ENCODE measurements at places on chromosomes 5 and 9. TPM values are rescaled to one million over a fixed set of nuclear protein-coding genes. Genes with fewer than 3 reads are reported as not detected.

DNA sequence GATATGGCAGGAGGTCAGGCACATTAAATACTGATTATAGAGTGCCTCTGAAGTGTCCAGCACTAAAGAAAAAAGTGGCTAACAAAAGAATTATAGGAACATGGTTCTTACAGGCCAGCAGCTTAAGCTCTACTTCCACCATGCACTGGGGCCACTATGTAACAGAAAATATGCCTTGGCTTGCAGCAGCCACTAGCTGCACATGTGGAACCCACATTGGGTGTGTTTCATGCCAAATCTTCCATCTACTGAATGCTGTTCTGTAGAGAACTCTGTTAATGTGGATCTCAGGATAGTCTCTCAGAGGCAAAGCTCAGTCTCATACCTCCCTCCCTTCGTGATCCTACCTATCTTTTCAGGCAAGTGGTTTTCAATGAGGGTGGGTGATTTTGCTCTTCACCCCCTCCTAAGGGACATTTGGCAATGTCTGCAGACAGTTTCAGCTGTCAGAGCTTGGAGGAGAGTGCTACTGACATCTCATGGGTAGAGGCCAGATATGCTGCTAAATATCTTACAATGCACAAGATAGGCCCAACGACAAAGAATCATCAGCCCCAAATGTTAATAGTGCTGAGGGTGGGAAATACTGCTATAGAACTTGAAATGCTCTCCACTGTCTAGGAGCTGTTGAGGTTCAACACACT is 218.9 kb downstream of the TARS1 start:
- no peak for DNase-seq

GRCh38 chr5:33565324-33565723 is 124.6 kb downstream of the TARS1 start:
- peak; percentile 86 for DNase-seq

DNA sequence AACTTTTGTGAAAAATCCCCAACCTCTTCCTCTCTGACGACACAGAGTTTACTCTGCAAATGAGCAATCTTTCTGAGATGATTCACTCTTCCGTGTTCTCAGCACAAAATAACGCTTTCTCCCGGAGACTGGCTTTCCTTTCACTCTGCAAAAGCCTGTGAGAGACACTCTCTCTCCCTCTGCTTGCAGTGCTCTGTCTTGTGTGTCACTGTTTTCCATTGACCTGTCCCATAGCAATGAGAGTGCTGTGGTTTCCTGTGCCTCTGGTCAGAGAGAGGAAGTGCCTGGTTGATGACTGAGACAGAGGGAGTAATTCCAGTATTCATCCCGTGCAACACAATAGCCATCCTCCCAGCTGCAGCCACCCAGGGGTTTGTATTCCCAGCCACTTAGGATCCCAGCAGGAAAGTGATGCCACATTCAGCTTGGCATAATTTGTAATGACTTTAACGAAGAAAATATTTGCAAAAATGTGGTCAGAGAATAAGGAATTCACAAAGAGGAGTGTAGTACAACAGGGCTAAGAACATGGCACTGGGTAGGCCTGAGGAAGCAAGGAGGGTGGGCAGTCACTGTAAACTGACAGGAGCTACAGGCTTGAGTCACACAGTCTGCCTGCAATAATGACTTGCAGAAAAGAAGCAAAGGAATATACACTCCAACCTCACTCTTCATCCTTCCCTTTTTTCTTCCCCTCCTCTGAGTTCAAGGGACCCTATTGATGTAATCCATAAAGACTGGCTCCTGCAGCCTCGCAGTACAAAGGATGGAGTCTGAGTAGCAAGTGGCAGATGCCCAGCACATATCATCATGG is 463.5 kb upstream of the RGMB start:
- no peak for DNase-seq

GRCh38 chr9:137266585-137267453 is 10.7 kb upstream of the TOR4A start:
- DNase-seq = peak; percentile 12

GRCh38 chr5:40914835-40915234 is 5.5 kb downstream of the C7 start:
- DNase-seq = no peak

GRCh38 chr9:78097541-78097940 is 65.9 kb upstream of the GNAQ start:
- no peak for DNase-seq

DNA sequence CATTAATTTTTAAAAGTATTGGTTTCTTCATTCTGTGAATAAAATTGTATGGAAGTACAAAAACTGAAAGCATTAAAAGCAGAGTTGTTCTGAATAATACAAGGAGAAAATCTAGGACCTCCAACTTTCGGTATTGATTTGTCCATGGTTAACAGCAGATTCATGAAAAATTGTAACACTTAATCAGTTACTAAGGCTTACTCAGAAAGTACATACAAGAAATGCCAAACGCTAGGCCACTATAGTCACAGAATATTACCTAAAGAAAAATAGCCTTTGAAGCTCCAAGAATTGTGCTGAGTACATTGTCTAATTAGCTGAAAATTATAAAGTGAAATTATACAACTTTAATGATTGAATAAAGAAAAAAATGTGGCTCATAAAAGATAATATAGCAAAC is 271.7 kb downstream of the PTPRD start:
- no peak for DNase-seq

GRCh38 chr9:35042891-35043545 is 29.4 kb downstream of the VCP start:
- no peak for DNase-seq

DNA sequence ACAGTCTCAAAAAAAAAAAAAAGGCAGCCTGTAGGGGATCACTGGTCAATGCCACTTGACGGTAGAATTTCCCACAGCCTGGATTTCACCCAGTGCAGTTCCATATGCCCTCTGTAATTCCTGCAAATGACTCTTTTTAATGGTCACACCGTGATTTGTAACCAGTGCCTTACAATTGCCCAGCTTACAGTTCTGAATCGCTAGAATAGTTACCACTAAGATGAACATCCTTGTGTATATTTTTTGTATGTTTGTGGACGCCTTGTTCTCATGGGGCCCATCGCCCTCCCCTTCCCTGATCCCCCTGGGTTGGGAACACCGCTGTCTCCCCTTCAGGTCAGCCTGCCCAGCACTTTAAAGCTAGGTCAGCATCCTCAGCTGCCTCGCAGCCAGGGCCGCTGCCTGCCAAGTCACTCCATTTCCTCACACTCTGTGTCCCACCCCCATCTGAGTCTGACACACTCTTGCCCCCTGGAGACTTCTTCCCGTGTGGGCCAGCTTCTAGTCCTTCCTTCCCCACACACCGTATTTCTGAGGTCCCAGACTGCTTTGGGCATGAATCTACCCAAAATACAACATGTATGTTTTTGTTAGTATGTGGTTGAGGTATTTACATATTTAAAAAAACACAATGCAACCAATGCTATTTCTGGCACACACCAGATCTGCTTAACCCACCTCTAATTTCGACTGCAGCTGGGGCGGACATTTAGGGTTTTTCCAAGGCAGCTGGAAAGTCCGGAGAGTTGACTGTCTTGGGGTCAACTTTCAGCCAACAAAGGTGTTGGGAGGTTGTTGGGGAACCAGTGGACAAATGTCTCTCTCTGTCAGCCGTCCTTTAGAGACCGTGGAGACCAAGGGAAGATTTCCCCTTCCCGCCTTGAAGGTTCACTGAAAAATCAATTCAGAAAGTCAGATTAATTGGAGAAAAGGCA is 120.5 kb upstream of the NEK6 start:
- DNase-seq = no peak

- no peak for DNase-seq
These were observed 35.5 kb downstream of the BICD2 start for GRCh38 chr9:92728831-92729734.

DNA sequence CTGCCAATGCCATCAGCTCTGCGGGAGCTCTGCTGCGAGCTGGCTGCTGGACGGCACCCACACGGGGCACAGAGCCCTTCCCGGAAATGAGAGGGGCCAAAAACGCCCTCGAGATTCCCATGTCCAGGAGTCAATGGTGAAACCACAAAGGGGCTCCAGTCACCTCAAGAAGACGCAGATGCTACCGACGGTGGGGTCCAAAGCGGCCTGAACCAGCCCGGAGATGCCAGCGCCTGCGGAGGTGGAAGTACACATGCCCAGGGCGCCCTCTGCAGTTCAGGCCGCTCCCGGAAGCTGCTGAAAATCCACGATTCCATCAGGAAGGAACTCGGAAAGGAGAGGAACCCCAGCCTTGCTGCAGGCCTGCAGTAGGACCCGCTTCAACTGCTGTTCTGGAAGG is 82.4 kb upstream of the SELENOP start:
- DNase-seq = no peak

DNA sequence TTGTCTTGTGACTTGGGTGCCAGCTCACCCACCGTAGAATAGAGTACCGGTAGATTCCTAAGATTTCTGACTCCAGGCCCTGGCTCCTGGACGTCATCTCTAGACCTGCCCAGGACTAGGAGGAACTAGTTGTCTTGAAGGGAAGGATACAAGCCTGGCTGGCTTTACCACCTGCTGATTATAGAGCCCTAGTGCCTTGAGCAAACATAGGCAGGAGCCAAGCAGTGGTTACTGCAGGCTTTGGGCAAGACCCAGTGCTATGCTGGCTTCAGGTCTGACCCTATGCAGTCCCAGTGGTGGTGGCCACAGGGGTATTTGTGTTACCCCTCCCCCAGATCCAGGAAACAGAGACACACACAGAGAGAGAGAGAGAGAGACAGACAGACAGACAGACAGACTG is 606.2 kb downstream of the PDE4D start:
- no peak for DNase-seq

DNA sequence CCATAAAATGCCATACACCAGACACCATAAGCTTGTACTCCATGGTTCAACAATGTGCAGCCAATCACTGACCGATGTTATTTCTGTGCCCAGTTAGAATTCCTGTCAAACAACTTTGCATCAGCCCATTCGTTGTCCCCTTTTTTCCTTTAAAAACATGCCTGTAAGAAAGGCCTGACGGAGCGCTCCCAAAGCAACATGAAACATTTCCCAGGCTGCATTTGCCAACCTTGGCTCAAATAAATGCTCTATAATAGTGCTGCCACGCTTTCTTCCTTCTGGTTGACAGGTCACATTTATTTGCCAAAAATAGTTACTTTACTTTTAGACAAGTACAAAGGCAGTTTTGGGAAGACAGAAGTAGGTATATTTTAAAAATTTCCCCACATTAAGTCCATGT is 735.6 kb upstream of the PTPRD start:
- no peak for DNase-seq

DNA sequence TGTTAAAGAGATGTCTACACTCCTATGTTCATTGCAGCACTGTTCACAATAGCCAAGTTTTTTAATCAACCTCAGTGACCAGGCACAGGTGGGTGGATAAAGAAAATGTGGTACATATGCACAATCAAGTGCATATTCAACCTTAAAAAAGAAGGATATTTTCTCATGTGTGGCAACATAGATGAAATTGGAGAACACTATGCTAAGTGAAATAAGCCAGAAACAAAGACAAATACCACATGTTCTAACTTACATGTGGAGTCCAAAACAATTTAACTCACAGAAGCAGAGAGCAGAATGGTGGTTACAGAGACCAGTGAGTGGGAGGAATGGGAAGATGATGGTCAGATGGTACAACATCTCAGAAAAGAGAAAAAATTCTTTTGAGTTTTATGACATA is 31.8 kb downstream of the ANXA1 start:
- DNase-seq = no peak

- DNase-seq = no peak
These were observed 367.6 kb downstream of the ENC1 start for GRCh38 chr5:74272831-74273451.

DNA sequence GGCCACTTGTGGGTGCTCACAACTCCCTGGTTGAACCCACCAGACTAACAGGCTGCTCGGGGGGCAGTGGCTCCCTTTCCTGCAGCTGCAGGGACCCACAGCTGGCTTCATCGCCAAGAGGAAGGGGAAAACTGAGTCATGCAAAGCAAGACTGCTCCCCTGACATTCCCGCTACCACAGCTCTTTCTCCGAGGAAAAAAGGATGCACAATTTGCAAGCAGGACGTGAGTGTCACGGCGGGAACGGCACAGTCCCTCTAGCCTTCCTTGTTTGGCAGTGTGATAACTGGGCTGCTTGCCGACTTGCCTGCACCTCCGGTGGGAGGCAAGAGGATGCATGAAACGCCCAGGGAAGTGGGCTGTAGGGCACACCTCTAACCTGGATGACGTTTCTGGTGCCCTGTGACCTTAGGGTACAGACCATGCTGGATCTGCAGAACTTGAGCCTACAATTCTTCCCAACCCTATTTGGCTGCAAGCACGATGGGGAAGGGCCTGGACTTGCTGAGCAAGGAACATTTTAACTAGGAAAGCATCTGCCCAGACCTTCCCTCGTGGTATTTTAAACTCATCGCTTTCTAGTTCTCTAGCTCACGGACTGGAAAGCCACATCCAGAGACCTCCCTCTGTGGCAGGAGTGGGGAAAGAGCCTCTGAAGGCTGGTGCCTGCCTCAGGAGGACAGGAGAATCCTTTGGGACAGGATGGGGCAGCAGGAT is 7.8 kb downstream of the SH3PXD2B start:
- no peak for DNase-seq

GRCh38 chr5:136613230-136613629 is 247.9 kb upstream of the TRPC7 start:
- DNase-seq = no peak

DNA sequence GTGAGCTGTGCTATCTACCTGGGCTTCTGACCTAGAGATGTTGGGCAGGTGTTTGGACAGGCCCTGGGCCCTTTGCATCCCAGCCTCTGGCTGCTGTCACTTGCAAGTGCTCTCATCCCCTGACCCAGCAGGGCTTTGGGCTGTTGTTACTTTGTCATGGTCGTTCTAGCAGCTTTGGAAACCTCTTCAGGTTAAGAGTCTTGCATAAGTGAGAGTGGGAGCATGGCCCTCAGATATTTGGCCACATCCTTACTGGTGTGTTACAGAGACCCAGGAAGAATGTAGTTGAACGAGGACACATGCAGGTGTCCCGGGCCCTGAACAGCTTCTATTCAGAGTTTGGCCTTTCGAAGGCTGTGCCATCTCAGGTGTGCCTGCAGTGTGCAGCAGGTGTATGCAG is 4.5 kb downstream of the TENT4A start:
- no peak for DNase-seq

DNA sequence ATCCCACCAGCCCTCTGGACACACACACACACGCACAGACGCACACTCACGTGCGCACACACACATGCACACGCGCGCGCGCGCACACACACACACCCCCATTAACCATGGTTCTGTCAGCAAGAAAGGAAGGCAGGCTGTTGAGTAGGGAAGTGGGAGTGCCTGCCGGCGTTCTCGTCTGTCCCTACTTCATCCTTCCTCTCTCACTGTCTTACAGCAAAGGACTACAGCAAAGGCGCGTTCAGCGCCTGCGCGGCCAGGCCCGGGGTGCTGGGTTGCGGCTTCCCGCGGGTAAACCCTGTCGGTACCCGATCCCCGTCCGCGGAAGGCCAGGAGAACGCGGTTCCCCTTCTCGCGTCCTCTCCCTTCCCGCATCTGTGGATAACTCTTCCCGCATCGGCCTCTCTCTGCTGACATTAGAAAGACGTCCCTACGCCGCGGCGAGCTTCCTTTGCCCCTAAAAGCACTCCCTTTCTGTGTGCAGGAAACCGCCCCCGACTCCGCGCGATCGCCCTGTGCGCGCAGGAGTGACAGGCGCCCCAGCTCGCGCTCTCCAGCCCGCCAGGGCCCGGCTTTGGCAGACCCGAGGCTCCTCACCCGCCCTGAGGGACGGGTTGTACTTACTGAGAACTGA is 219.2 kb downstream of the AGTPBP1 start:
- peak; percentile 43 for DNase-seq

The SV2C gene
- not detected for total RNA-seq

The PCDHGA1 gene
- total RNA-seq = 0.33 TPM

The CENPK gene
- total RNA-seq = not detected

The SHOC1 gene
- total RNA-seq = not detected

The NXNL2 gene
- not detected for total RNA-seq

The AIF1L gene
- 4.9 TPM for total RNA-seq
